Effector memory CD4-positive, alpha-beta T cell (primary cell): ENCODE measurements at places on chromosomes 2 and 18.

DNA sequence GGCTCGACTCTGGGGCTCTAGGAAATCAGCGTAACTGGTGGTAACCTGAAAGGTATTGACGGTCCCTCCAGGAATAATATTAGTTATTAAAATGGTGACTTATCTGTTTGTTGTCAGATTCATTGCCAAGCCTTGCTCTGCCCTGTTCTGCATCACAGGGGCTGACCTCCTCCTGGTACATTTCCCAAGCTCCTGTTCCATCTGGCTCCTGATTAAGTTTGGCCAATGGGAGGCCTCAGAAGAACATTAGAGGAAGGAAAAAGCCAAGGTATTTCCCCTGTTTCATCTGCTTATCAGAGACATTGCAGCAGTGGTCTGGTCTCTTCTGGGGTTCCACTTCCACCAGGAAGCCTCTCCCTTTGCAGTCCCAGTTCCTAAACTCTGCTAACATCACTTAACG is 527.0 kb downstream of the TNS1 start:
- no peaks in the 10 kb centered on the region for H3K4me1 ChIP-seq
- H3K27ac ChIP-seq = no peak overlapping the region
- H3K36me3 ChIP-seq = no peaks in the 10 kb centered on the region
- DNase-seq = no peak
- no peaks in the 10 kb centered on the region for H3K27me3 ChIP-seq

DNA sequence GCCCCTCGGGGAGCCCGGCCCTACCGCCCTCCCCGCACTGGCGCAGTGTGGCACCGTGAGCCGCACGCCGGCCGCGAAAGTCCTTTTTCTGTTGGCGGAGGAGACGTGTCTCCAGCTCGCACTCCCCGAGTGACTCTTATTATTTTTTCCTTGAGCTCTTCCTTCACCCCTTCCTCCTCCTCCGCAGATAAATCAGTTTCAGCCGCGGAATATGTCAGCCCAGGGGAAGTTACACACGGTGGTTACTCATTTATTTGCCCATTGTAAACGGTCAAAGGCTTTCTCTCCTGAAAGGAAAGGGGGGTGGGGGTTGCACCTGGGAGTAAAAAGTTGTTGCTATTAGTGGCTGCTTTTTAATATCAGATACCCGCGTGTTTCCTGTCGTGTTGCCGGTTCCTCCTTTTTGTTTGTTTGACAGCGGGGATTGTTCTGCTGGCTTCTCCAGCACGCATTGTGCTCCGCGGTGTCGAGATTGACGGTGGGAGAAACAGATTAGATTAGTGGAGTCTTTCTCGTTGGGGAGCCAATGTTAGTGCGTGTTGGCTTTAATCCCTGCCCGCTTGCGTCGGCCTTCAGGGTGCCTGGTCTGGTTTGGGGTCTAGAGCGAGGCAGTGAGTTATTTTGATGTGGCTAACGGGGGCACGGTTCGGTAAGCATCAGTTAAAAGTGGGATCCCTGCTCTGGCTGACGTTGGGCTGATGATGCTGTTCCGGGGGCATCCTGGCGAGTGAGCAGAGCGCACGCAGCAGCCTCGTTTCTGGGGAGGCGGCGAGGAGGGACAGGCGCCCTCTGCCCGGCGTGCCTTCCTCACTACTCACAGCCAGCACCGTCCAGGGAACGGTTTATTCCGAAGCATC is 1.6 kb downstream of the CRIM1 start:
- no peaks in the 10 kb centered on the region for H3K36me3 ChIP-seq
- DNase-seq = no peak
- H3K27ac ChIP-seq = no peak overlapping the region
- H3K27me3 ChIP-seq = peaks cover 4% of the 10 kb centered on the region
- peak overlapping the region; percentile 76 for H3K4me3 ChIP-seq

- H3K36me3 ChIP-seq = no peaks in the 10 kb centered on the region
- no peaks in the 10 kb centered on the region for H3K27me3 ChIP-seq
- H3K4me1 ChIP-seq = no peaks in the 10 kb centered on the region
- H3K4me3 ChIP-seq = no peak overlapping the region
Observed at GRCh38 chr2:183375821-183376220, 251.6 kb downstream of the NUP35 start.

GRCh38 chr2:31688282-31688681 is 107.5 kb upstream of the SRD5A2 start:
- H3K27me3 ChIP-seq = no peaks in the 10 kb centered on the region
- no peak overlapping the region for H3K4me3 ChIP-seq
- no peaks in the 10 kb centered on the region for H3K4me1 ChIP-seq
- no peaks in the 10 kb centered on the region for H3K36me3 ChIP-seq
- no peak for DNase-seq

DNA sequence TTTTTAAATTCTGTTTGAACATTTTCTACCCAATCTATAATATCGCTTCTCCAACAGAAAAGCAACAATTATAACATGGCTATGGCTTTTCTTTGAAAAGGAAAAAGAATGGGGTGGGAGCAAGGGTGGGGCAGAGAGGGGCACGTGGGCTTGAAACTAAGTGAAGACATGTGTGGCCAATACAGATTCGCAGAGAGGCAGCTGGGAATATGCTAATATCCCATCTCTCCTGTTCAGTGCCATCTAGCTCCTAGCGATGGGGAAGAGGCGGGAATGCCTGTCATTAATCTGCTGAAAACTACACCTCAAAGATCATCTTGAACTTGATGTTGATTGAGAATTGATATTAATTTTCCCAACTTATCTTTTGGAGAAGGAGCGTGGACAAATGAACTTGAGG is 65.5 kb upstream of the ITGA6 start:
- no peaks in the 10 kb centered on the region for H3K27me3 ChIP-seq
- H3K27ac ChIP-seq = no peak overlapping the region
- H3K4me1 ChIP-seq = no peaks in the 10 kb centered on the region
- no peak for DNase-seq
- H3K4me3 ChIP-seq = no peak overlapping the region

DNA sequence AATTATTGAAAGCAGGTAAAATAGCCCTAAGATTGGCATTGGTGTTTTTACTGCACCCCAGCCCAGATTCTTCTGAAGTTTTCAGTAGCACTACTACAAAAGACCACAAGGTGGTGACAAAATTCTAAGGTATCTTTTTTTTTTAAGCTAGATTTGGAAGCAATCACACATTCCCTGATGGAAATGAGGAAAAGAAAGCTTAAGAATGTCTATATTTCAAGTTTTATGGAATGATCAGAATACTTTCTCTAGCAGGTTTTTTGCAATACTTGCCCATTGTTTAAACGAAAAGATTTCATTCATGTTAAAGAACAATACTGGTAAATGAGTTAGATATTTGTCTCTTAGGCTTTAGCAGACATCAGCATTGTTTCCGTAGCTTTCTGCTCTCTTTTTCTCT is 32.1 kb upstream of the ZNF638 start:
- H3K27me3 ChIP-seq = no peaks in the 10 kb centered on the region
- no peaks in the 10 kb centered on the region for H3K4me1 ChIP-seq
- H3K4me3 ChIP-seq = no peak overlapping the region
- no peak for DNase-seq

DNA sequence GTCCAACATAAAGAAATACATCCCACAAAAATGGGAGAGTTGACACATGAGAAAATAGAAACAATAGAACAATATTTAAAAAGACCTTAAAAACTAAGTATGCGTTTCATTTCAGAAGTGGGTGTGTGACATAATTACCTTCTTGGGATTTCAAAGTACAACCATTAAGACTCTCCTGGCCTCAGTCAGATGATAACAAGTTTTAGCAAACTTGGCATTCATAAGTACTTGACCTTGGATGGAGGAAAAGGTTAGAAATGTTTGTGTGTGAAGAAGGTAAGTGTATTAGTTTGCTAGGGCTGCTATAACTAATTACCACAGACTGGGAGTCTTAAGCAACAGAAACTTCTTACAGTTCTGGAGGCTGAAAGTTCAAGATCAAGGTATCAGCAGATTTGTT is 4.9 kb upstream of the NGEF start:
- no peak overlapping the region for H3K4me3 ChIP-seq
- H3K36me3 ChIP-seq = no peaks in the 10 kb centered on the region
- no peak overlapping the region for H3K27ac ChIP-seq

DNA sequence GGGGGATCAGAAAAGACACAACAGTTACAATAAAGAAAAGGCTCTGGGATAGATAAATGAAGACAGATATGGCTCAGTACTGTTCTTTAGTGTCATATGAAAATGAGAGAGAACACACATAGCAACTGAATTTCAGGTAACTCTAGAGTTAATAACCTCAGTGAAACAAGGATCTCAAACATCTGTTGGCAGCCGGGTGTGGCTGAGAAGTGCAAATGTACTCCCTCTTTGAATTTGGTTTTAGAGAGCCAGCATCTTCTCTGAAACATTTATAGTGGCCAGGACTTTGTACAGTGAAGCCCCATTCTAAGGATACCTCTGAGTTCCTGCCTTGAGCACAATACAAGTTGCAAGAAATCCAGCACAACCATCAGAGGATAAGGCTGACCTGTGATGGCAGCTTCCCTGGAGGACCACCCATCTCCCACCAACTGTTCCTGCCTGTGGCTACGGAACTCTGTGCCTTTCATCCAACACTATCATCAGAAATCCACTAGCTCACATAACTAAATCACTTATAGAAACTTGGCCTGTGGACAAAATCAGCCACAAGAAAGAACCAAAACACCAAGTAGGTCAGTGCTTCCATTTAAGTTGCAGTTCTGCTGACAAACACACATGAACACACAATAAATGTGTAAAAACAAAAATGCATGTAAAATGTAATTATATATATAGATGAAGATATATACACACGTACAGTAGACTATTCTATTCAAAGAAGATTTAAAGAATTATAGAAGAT is 37.3 kb upstream of the PEX13 start:
- H3K4me3 ChIP-seq = no peak overlapping the region
- DNase-seq = no peak
- H3K27me3 ChIP-seq = no peaks in the 10 kb centered on the region
- no peaks in the 10 kb centered on the region for H3K36me3 ChIP-seq
- H3K27ac ChIP-seq = no peak overlapping the region

- no peaks in the 10 kb centered on the region for H3K27me3 ChIP-seq
- DNase-seq = no peak
- H3K4me1 ChIP-seq = no peaks in the 10 kb centered on the region
Observed at GRCh38 chr2:42663828-42664227, 95.4 kb downstream of the MTA3 start.
